Stimulated activated CD4-positive, alpha-beta T cell treated with anti-CD3 and anti-CD28 coated beads, Interleukin-4, amount 100 ng/mL, for 24 hours (primary cell): ENCODE measurements at places on chromosomes 5 and 9.

DNA sequence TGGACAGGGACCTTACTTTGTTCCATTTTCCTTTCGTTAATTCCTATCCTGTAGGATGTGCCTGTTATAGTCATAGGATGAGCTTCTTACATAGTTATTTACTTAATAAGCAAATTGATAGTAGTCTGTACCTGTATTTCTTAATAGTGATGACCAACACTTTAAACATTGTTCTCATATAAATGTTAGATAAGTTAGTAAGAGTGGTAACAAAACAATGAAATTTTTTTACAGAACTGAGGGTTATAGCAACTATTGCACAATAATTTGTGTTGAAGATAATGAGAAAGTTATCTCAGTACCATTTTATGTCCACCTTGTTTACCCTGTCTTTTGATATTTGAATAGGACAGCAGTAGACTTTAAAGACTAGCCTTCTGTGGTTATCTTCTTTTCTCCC, 162.9 kb upstream of the ELL2 start:
- no peak for DNase-seq

- DNase-seq, result no peak
Observed at GRCh38 chr5:165187815-165188214, 1682.4 kb downstream of the MAT2B start.

GRCh38 chr9:102518324-102518723, 476.8 kb upstream of the CYLC2 start:
- DNase-seq, result no peak

DNA sequence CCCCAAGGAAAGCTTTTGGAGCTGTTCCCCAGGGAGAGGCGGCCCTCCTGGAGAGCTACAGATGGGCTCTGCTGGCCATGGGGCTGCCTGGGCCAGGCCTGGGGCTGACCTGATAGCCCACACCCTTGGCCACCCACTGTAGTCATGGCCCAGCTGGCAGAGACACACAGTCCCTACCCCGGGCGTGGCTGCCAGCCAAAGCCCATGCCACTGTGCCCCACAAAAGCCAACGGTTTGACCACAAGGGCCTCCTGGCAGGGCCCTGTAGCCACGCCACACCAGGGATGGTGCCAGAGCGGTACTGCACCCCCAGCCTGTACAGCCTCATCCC, 15.2 kb downstream of the NACC2 start:
- DNase-seq, result no peak

GRCh38 chr9:21381448-21382339, 3.5 kb downstream of the IFNA2 start:
- DNase-seq, result no peak

DNA sequence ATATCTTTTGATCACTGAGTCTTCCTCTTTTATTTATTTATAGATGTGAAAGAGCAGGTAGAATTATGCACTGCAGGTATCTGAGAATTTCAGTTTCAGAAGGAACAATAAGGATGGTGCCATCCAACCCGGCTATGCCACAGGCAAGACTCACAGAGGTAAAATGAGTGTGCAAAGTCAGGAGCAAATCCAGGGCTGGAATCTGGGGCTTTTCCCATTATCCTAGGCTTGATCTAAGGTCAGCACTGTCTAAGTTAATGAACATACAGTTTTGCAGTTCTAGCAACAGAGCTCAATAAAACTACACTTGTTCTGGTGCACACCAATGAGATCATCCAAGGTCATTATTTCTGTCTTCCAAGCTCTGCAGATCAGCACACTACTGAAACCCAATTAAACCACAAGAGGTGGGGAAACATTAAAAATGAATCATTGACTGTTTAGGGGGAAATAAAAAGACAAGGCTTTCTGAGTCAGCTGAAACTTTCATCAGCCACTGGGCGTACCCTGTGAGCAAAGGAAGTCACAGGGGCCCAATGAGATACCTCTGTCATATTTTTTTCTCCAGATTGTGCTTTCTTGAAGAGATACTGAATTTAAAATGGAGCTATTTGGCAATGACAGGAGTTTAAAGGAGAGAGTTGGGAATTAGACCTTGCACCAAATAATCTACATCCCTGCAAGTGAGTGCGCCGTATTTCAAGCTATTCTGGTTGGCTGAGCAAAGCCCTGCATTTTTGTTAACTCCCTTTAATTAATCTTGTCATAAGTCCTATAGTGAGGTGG, 662.2 kb upstream of the ZNF608 start:
- DNase-seq, result no peak

- no peak for DNase-seq
Observed at GRCh38 chr9:107471552-107471951, 18.0 kb downstream of the KLF4 start.

GRCh38 chr9:90162819-90163218, 479.8 kb downstream of the DIRAS2 start:
- DNase-seq, result no peak

GRCh38 chr9:104494808-104495207, 9.3 kb upstream of the OR13F1 start:
- DNase-seq, result no peak

GRCh38 chr5:54756796-54757402, 228.5 kb downstream of the ESM1 start:
- DNase-seq, result no peak

- no peak for DNase-seq
Observed at GRCh38 chr5:33611877-33612276, 171.1 kb downstream of the TARS1 start.

- no peak for DNase-seq
Observed at GRCh38 chr9:26597542-26598149, 295.0 kb downstream of the CAAP1 start.

- DNase-seq, result no peak
Observed at GRCh38 chr5:96133341-96134079, 171.9 kb upstream of the ELL2 start.

GRCh38 chr9:69805962-69806515, 14.6 kb upstream of the CFAP95 start:
- DNase-seq, result no peak

DNA sequence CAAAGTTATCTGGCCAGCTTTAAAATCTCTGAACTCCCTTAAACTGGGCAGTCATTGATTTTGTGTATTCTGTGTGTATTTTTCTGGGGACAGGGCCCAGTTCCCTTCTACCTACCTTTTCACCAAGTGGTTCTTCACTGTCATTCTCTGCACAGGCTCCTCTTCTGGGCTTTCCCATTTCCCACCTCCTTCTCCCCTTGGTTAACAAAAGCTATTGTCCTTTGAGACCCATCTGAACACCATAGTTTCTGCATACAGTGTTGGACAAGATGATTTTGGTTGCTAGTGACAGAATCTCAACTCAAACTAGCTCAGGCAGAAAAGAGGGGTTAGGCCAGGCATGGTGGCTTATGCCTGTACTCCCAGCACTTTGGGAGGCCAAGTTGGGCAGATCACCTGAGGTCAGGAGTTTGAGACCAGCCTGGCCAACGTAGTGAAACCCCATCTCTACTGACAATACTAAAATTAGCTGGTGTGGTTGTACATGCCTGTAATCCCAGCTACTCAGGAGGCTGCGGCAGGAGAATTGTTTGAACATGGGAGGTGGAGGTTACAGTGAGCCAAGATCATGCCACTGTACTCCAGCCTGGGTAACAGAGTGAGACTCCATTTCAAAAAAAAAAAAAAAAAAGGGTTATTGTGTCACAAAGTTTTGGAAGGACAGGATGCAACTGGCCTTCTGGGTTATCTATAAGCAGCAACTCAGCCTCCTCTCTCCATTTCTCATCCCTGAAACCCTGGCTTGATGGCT, 31.0 kb upstream of the ANKRD34B start:
- DNase-seq, result no peak

DNA sequence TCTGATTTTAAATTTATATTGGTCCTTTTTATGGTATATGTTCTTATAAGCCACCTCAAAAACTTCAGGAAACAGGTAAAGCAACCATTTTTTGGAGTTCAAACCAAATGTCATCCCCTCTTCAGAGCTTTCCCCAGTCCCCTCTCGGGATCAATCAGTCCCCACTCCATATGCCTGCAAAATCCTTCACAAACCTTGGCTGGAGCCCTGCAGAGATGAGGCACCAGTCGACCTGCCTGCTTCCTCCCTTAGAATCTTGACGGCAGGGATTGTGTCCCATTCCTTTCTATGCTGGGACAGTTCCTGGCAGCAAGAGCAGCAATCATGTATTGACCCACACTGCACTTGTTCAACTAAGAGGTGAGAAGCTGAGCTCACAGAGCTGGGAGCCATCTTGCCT, 22.6 kb downstream of the B4GALT1 start:
- no peak for DNase-seq
